ENCODE measurements at places on chromosomes 1 and 21.

- DNase-seq = no peak
Measured at GRCh38 chr1:153238527-153238926, 21.0 kb upstream of the LORICRIN start.

DNA sequence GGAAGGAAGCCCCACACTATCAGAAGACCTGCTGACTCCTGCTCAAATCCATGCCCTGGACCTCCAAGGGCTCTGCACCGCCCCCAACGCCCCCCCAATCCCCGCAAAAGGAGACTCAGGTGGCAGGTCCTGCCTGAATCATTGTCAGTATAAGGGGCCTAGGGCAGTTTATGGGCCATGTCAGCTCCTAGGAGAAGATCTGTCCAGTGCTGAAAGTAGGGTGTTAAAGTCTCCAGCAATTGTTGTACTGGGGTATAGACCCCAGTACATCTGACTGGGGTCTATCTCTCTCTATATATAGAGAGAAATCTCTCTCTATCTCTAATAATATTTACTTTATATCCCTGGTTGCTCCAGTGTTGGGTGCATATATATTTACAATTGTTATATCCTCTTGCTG lies 12.1 kb upstream of the OLIG2 start:
- DNase-seq = no peak

- DNase-seq = no peak
Measured at GRCh38 chr1:245197121-245197520, 42.3 kb downstream of the KIF26B start.

DNA sequence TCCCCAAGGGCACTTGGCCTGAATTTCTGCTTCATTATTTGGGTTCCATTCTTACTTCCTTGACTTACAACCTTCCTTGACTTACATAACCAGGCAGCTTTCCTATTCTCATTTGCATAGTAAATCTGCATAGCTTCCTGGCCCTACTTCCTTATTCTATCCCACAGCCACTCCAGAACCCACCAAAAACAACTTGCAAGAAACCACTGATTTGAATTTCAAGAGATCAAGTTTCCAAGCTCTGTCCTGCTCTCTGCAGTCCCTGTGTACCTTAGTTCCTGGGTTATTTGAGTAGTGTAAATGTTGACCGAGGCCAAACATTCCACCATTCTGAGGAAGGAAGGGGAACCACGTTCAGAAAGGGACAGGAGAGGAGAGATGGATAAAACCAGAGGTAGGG lies 603.3 kb downstream of the PTPRC start:
- DNase-seq = no peak

Measured in cardiac fibroblast (primary cell).